ENCODE measurements at places on chromosomes 4 and X.

DNA sequence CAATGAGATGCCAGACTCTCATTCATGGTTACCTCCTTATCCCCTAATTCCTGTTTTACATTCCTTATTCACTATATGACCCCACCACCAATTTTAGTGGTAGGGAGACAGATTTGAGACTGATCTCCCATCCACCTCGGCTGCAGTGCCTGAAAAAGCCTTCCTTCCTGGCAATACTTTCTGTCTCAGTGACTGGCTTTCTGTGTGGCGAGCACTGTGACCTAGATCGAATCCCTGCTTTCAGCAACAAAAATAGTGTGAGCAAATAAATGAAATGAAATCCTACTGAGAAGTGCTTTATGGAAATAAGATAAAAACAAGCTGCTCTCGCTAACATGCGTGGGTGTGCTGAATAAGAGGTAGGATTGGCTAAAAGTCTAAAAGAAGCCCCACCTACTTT is 165.3 kb downstream of the GPM6A start:
- no peak for DNase-seq

DNA sequence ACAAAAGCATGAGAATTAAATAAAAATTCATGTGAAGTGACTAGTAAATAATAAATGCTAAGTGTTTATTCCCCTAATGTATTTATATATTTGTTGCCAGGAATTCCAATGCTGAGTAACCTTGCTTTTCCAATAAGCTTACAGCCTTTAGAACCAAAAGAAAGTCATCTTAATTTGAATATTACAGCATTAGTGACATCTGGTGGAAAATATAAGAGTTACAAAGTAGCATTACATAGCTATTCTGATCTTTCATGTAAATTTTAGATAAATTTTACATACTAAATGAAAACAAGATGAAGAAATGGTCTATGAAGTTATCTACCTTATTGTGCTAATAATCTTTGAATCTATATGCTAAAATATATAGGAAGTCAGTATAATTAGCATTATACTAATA is 10.4 kb downstream of the MAD2L1 start:
- no peak for DNase-seq

GRCh38 chr4:141328560-141329173 is 108.0 kb downstream of the ZNF330 start:
- no peak for DNase-seq

- no peak for DNase-seq
Measured at GRCh38 chr4:41750121-41750625, 1.6 kb upstream of the PHOX2B start.

- DNase-seq: no peak
Measured at GRCh38 chrX:41956027-41956426, 32.7 kb upstream of the CASK start.

DNA sequence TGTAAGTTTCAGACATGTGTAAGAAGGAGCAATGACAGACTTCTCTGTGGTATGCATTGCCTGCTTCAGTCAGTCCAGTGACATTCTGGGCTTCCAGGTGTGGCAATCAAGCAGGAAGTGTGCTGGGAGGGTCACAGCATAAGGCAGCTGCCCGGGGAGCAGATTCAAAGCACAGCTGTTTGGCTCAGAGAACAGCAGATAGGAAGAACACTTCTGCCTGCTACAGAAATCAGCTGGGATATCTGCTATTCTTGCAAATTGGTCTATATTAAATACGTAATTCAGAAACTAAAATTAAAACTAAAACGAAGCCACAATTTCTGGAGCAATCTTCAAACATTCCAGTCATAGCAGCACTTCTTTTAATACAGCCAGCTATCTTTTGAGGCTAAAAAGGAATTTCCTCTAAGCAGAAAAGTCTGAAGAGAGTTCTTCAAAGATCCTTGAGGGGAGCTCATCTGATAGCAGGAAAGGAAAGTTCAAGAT is 47.5 kb upstream of the GALNT7 start:
- DNase-seq: no peak

DNA sequence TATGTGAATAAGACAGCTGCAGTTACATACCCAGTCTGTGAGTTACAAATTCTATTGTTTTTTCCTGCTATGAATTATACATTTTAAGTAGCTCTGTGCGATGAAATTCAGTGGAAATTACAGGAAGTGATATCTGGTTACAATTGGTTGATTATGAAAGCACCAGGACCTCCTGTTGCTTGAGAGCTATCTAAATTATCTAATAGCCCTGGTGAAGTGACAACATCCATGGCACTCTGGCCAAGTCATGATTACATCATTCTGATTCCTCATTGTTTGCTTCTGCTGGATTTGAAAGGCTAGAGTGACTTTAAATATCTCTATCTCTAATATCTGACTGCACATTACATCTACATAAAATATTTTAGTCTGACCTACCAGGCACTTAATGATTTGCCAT is 515.0 kb downstream of the CFAP47 start:
- DNase-seq: no peak

GRCh38 chrX:71098302-71098701 is 2.7 kb downstream of the FOXO4 start:
- DNase-seq: peak; percentile 48

- DNase-seq: no peak
Measured at GRCh38 chr4:17719106-17719505, 62.3 kb downstream of the FAM184B start.

GRCh38 chr4:61200187-61200915 is at the start of gene ADGRL3:
TSS of gene ADGRL3 (plus strand) at chr4:61200326.
- DNase-seq: no peak

GRCh38 chr4:154958621-154959358 is 177.7 kb downstream of the RBM46 start:
- no peak for DNase-seq

- no peak for DNase-seq
Measured at GRCh38 chr4:31045151-31045550, 325.0 kb downstream of the PCDH7 start.

DNA sequence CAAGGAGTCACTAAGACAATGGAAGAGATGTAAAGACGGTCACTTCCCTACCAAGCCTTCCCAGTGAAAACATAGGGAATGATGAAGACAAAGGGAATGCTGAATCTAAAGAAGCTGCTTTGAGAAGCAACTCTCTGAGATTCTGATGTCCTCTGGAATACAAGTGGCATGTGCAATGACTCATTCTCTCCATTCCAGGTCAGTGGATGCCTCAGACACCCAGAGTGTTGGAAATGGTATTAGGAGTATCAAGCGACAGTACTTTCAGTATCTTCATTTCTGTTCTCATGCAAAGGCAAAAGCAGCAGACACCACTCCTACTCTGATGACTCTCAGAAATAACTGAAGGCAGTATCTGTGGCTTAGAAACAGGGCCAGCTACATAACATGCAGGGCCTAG is 102.6 kb downstream of the FSTL5 start:
- no peak for DNase-seq

GRCh38 chrX:108223585-108223984 is 132.0 kb downstream of the ATG4A start:
- DNase-seq: no peak

DNA sequence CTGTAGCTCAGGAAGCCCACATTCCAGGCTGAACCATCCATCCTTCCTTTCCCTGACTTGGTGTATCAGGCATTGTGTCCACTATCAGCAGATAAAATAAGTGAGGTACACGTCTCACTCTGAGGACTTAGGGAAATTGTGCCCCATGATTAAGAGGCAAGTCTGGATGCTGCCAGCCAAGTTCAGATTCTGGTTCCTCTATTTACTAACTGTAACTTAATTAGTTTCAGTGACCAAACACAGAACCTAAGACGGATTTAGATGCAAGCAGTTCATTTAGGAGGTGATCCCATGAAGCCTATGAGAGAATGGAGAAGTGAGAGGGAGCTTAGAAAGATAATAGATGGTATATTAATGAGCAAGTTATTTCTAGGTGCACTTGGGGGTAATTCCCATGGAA is 56.6 kb upstream of the PACRGL start:
- DNase-seq: no peak
